Camera-type eye (tissue), 1 donor: ENCODE measurements at places on chromosomes 11 and 22. TPM values are rescaled to one million over a fixed set of nuclear protein-coding genes. Genes with fewer than 3 reads are reported as not detected.

The TCN2 gene
- total RNA-seq: 31.2 TPM

The ADAMTS8 gene
- total RNA-seq: 6.5 TPM

The SLC37A2 gene
- 2.5 TPM for total RNA-seq

The ROBO3 gene
- 17.6 TPM for total RNA-seq

The GDPD4 gene
- not detected for total RNA-seq

The NPAS4 gene
- 0.82 TPM for total RNA-seq
